ENCODE measurements at places on chromosomes 3 and 15.
A peak's percentile ranks its signal among the peaks of the same experiment; 100 is the strongest.

DNA sequence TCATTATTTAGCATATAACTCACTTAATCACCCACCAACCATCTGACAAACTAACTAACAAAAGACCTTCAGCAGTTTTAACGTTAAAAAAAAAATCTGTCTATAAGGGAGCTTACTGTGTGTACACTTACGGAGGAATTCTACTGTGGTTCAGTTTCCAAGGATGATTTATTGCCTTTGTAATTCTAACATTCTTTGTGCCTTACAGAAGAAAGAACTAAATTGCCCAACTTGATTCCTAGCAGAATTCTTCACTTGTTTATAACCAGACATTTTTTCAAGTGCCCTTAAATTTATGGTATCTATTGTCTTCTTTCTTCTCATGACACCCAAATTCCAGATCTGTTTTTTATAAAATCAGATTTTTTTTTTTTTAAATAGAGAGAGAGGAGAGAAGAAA lies 119.7 kb upstream of the IGSF10 start:
- DNase-seq: no peak

DNA sequence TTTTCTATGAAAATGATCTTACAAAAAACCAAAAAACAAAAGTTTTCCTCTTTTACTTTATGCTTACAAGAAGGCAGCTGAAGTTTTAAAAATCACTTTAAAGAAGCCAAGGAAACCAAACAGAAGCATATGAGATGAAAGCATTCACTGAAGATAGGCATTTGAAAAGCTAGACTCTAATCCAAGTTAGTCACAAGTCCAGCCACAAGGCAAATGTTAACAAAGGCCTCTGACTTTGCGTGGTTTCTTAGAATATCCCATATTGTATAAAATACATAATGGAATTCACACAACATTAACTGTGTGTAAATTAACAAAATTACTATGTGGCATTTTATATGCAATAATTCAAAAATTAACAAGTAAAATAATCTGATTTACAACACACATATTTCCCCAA lies 17.7 kb downstream of the MRPL3 start:
- no peak for DNase-seq

DNA sequence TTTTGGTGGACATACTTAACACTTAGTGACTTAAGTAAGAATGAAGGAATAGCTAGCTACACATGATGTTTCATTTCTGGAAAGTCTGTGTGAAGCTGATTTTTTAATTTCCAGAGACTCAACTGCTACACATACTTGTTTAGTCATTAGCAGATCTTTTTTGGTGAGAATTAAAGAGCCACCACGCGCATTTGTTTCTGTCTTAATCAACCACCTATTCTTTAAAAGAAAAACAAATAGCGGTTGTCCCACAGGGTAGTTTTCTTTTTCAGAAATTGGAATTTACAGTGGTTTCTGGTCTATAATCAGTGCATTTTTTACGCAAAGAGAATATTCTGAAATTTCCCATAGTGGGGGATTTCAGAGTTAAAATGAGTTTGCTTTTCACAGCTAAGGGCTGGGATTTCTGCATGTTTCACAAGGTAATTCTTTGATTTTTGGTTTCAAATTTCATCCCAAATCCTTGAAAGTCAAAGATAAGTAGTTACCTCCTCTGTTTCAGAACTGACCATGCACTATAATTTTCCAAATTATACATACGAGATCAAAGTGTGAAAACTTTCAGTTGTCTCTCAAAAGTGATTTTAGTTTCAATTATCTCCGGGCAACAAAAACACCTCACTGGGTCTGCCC lies 631.0 kb upstream of the GRM7 start:
- DNase-seq: no peak

DNA sequence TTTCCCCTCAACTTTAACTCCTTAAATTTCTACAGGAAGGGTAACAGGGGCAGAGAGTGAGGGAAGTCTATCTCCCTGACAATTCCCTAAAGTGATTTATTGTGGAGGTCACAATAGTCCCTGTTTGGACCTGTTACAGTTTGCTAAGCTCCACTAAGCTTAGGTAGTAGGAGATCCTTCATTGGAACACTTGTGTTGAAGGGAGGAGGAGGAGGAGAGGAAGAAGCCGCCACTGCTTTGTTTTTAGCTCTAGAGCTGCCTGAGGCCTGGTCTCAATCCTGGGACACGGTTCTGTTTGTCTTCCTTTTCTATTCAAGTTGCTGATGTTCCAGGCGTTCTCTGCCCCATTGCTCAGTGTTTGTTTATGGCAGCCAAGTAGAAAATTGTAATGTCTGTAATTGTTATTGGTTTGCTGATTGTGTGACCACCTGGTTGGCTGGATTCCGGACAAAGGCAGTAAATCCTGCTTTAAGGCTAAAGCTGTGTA lies 48.4 kb downstream of the HES1 start:
- no peak for DNase-seq

- DNase-seq: peak; percentile 47
These were observed 21.4 kb upstream of the LIPC start for GRCh38 chr15:58410353-58410752.

DNA sequence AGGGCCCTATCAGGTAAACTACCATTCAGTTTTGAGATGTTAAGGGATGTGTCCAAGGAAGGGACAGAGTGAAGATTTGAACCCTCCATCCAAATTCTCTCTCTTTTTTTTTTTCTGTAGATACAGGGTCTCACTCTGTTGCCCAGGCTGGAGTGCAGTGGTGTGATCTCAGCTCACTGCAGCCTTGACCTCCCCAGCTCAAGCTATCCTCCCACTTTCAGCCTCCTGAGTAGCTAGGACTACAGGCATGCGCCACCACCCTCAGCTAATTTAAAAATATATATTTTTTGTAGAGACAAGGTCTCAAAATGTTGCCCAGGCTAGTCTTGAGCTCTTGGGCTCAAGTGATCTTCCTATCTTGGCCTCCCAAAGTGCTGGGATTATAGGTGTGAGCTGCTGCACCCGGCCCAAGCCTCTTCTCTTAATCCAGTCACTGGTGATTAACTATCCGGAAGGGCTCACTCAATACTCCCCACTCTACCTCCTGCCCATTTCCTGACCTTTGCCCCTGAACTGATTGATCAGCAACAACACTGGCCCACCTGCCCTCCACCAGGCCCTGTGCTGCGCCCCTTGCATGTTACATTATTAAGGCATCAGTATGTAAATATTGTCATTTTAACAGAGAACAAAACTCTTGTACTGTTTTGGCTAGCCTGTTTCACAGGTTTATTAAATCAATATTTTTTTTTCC lies 164.7 kb downstream of the CTNNB1 start:
- no peak for DNase-seq
